NCI-H1436 treated with DMSO at 0.1 percent for 48 hours (cell line): ENCODE measurements at places on chromosomes 4 and X.
A peak's percentile ranks its signal among the peaks of the same experiment; 100 is the strongest.

- DNase-seq = no peak
Observed at GRCh38 chrX:145609951-145610511, 207.6 kb upstream of the SLITRK2 start.

DNA sequence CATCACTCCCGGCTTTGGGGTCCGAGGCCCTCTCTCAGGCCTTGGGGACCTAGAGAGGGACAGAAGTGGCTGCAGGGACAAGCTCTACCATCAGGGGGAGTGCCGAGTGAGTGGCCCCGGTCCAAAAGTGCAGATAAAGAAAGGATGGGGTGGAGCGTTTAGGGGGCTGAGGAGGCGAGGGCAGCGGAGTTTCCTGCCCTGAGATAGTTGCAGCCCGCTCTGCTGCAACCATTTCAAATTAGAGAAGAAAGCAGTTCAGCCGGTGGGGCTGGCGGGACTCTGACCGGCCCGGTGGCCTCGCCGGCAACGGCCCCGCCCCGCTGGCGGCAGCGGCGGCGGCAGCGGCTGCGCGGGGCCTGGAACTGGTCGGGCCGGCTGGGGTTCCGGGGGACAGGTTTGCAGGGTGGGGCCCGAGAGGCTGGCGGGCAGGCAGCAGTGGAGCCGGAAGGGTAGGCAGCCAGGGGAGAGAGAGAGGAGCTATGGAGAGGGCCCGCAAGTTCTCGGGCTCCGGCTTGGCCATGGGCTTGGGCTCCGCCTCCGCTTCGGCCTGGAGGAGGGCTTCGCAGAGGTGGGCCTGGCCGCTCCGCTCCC is 7.6 kb downstream of the DLG3 start:
- DNase-seq = peak; percentile 12

- DNase-seq = no peak
Observed at GRCh38 chr4:162891788-162892707, 274.6 kb downstream of the NAF1 start.

DNA sequence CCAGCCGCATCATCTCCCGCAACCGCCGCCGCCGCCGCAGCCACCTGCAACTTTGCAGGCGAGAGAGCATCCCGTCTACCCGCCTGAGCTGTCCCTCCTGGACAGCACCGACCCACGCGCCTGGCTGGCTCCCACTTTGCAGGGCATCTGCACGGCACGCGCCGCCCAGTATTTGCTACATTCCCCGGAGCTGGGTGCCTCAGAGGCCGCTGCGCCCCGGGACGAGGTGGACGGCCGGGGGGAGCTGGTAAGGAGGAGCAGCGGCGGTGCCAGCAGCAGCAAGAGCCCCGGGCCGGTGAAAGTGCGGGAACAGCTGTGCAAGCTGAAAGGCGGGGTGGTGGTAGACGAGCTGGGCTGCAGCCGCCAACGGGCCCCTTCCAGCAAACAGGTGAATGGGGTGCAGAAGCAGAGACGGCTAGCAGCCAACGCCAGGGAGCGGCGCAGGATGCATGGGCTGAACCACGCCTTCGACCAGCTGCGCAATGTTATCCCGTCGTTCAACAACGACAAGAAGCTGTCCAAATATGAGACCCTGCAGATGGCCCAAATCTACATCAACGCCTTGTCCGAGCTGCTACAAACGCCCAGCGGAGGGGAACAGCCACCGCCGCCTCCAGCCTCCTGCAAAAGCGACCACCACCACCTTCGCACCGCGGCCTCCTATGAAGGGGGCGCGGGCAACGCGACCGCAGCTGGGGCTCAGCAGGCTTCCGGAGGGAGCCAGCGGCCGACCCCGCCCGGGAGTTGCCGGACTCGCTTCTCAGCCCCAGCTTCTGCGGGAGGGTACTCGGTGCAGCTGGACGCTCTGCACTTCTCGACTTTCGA is 654 bp downstream of the ATOH1 start:
- DNase-seq = no peak

- DNase-seq = no peak
Observed at GRCh38 chrX:42290608-42291007, 367.3 kb upstream of the CASK start.

- no peak for DNase-seq
Observed at GRCh38 chrX:44178274-44179053, 165.0 kb downstream of the EFHC2 start.

DNA sequence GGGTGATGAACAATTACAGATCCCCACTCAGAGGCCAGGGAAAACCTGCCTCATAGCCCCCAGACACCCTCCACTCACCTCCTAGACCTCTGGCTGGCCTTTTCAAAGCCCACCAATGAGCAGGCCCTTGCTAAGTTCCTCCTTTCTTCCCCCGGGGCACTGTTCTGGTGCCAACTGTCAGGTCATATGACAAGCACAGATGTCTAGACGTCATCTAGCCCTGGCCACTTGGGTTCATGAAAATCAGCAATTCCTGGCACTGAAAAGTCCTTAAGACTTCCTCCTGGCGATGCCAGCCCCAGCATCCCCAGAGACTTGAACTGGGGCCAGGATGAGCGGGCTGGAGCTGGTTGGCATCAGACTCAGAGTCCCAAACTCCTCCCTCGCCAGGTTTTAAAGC is 115.6 kb upstream of the NALF2 start:
- DNase-seq = no peak

DNA sequence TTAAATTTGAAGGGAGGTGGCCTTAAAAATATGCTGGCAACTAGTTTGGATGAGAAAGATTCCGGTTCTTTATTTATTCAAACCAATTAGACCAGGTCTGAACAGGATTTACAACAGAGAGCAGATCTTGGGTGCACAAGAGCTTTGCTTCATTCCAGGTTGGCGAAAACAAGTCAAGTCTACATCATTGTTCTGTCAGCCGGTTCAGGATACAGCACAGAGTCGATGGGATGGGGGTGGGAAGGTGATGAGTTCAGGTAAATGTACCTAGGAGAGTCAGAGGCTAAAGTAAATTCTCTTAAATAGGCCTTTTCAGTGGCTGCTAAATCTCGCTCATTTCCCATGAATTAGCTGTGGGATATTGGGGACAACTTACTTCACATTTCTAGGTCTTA is 882 bp upstream of the STIM2 start:
- no peak for DNase-seq

DNA sequence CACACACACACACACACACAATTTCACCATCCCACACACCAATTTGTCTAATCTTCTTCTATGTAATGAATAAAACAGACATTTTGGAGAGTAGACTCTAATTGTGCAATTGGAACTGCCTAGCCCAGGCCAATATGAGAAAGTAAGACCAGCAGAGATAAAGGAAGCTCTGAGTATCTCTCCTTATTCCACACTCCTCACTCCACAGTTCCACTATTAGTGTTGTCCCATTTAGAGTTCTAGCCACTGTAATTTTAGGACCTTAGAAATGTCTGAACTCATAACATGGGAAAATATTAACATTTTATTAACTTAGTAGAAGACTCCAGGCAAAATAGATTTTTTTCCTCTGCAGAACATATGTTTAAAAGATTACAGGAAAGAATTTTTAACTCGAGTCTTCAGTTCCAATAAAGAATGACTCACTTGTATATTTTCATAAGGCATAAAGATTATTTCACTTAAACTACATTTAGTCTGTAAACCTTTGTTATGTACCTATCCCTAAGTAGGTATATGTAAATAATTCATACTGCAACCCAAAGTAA is 297.6 kb upstream of the INTU start:
- no peak for DNase-seq

- DNase-seq = no peak
Observed at GRCh38 chrX:117851025-117851424, 265.6 kb downstream of the KLHL13 start.

DNA sequence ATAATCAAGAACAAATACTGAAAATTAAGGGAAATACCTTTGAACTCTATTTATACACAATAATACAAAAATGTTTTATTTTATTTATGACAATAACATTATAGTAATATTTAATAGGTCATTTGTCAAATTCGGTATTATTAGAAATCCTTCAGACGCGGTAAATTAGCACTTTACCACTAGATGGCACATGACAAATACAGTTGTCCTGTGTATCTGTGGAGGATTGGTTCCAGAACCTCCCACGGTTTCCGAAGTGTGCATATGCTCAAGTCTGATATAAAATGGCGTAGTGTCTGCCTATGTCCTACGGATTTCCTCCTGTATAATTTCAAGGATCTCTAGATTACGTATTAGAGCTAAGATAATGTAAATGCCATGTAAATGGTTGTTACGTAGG is 8.1 kb upstream of the LINC00632 start:
- DNase-seq = no peak

GRCh38 chr4:151960449-151961230 is 199.8 kb upstream of the GATB start:
- no peak for DNase-seq

- no peak for DNase-seq
Observed at GRCh38 chr4:61950625-61951024, 750.5 kb downstream of the ADGRL3 start.

- DNase-seq = no peak
Observed at GRCh38 chr4:164748375-164748774, 5.6 kb upstream of the SMIM31 start.

GRCh38 chrX:150365051-150365989 is 2.2 kb downstream of the MAMLD1 start:
- DNase-seq = no peak

GRCh38 chrX:49172280-49172780 is 632 bp downstream of the PLP2 start:
- DNase-seq = no peak

DNA sequence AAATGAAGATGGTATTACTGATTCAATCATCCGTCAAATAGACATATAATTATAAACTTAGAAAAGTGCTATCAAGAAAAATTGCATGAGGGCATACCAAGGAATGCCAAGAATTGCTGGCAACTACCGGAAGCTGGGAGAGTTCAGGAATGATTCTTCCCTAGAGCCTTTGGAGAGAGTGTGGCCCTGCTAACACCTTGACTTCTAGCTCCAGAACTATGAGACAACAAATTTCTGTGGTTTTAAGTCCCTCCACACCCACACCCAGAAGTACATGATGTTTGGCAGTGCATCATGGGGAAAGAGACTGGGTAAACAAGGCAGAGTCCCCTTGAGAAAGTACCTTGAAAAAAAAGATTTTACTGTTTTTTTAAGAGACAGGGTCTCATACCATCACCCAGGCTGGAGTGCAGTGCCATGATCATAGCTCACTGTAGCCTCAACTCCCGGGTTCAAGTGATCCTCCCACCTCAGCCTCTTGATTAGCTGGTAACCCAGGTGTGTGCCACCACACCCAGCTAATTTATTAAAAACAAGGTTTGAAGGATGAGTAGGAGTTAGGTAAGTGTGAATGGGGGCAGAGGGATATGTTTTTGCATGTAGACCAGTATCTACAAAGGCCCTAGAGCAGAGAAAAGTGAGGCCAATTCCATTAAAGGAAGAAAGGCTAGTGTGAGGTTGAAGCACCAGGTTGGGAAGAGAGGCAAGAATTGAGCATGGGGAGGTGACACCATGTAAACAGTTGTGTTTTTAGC is 53.1 kb downstream of the GSX2 start:
- DNase-seq = no peak

DNA sequence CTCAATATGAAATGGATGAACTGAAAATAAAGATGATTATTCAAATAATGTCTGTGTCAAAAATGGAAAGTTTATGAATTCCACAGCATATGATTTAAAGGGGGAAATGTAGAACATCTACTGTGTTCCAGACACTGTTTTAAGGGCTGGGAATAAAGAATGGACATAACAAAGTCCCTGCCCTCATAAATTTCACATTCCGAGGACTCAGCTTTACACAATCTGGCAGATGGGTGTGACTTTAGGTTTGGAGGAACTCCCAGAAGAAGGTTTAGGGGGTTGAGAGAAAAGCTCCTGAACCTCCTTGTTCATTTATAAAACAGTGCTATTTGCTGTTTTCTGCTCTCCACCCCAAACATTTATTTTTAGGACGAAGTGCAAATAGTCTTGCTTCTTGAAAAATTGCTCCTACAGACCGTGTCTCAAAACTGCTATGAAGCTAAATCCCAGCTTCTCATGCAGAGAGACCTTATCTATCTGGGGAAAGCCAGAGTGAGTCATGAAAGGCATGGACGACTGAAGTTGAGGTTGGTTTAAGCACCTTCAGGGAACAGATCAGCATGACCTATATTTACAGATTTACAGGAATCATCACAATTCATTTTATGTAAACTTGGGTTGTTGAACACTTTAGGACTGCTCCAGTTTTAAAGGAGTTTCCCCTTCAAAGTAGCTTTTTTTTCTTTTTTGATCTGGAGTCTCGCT is 184.3 kb downstream of the HS6ST2 start:
- no peak for DNase-seq
